Tibial nerve (tissue), 4 donors: ENCODE measurements at places on chromosomes 16 and 17.

- H3K36me3 ChIP-seq = no peaks in the 10 kb centered on the region
- no peaks in the 10 kb centered on the region for H3K27me3 ChIP-seq
- no peak overlapping the region for H3K4me3 ChIP-seq
- DNase-seq = no peak
- no peak overlapping the region for H3K27ac ChIP-seq
Observed at GRCh38 chr16:48373258-48374029, 11.8 kb downstream of the SIAH1 start.

DNA sequence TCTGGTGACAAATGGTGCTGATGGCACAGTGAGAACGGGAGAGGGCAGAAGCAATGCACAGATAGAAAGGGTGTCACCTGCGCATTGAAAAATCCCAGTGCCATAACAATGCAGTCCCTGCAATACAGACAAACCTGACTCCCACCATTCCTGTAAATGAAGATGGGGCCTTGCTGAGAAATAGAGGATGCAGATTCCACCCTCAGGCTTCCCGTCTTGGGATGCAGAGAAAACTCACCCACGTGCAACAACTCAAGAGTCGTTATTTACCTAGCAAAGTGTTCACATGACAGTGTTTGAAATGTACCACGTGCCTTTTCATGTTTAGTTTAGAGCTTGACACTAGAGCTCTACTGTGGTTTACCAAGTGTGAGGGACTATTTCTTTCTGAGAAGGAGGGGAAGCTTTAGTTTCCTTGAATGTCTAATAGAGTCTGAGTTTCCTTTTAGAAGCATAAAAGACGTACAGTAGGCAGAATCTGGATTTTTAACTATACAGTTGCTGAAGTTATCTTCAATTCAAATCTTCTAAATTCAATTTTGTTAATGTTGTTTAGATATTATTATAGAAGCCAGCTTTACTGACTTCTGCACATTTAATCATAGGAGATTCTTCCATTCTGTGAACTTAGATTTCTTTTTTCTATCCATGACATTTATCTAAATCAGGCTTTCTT is 35.6 kb downstream of the WWOX start:
- no peak overlapping the region for H3K4me3 ChIP-seq
- no peak overlapping the region for H3K27ac ChIP-seq
- no peaks in the 10 kb centered on the region for H3K4me1 ChIP-seq
- DNase-seq = no peak
- no peaks in the 10 kb centered on the region for H3K36me3 ChIP-seq

- H3K4me3 ChIP-seq = no peak overlapping the region
- no peaks in the 10 kb centered on the region for H3K36me3 ChIP-seq
- no peak overlapping the region for H3K27ac ChIP-seq
- no peaks in the 10 kb centered on the region for H3K4me1 ChIP-seq
- DNase-seq = no peak
Observed at GRCh38 chr16:46743232-46743719, 4.9 kb downstream of the MYLK3 start.

DNA sequence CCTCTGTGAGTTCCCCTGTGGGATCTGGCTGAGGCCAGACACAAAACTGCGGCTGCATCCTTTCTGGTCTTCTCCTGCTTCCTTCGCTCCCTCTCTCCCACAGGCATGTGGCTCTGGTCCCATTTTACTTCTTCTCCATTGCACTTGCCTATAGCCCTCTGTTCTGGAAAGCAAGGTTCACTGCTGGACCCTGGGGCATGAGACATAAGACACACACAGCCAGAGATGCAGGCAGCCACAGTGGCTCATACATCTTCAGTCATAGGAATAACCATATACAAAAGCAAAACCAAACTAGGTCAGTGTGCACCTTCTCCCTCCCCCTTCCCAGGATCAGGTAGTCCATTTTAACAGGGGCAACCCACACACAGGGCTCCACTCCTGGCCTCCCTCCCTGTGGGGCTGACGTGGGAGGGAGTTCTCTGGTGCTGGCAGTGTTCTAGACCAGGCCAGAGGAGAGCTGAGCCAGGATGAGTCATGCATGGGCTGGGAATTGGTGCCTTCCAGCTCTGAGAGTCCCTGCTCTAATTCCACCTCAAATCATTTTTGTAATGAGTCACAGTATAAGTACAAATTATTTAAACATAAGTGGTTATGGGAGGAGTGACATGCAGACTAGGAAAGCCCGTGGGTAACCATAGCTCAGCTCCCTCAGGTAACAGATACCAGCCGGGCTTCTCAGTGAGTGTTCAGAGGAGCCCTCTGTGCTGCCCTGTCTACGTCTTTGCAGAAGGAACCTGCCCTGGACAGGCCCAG is 58.0 kb downstream of the ASIC2 start:
- no peaks in the 10 kb centered on the region for H3K36me3 ChIP-seq
- DNase-seq = peak; percentile 15
- no peaks in the 10 kb centered on the region for H3K27me3 ChIP-seq
- H3K27ac ChIP-seq = no peak overlapping the region
- no peak overlapping the region for H3K4me3 ChIP-seq

DNA sequence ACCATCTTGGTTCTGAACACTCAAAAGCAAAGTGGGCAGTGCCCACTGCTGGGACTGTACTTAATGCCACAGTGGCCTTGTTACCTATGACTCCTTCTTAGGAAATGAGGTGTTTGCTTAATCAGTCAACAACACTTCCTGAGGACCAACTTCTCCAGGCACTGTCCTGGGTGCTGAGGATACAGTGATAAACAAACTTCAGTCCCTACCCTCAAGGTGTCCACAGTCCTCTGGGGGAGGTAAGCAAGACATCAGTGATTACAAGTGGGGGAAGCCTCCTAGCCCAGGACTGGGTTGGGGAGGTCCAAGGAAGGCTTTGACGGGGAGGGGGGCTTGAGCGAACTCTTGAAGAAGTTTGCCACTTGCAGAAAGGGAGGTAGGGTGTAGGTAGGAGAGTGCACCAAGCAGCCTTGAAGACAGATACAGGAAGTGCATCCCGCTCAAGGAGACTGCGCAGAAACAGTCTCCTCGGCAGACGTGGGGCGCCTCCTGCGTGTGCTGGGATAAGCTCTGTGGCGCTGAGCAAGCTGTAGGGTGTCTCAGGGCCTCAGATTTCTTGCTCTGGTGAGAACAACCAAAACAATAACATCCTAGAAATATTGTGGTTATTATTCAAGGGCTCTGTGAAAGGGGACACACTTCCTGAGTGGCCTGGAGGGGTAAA is 2.6 kb upstream of the ABCC3 start:
- DNase-seq = no peak
- H3K27me3 ChIP-seq = peaks cover 88% of the 10 kb centered on the region
- H3K4me1 ChIP-seq = peaks cover 10% of the 10 kb centered on the region
- H3K27ac ChIP-seq = no peak overlapping the region

- no peak overlapping the region for H3K27ac ChIP-seq
- H3K4me1 ChIP-seq = no peaks in the 10 kb centered on the region
- H3K27me3 ChIP-seq = no peaks in the 10 kb centered on the region
- no peak for DNase-seq
Observed at GRCh38 chr17:33854596-33854995, 400.5 kb upstream of the CCL2 start.

- H3K36me3 ChIP-seq = no peaks in the 10 kb centered on the region
- H3K4me1 ChIP-seq = peaks cover 3% of the 10 kb centered on the region
- H3K27ac ChIP-seq = no peak overlapping the region
- no peaks in the 10 kb centered on the region for H3K27me3 ChIP-seq
Observed at GRCh38 chr16:68776821-68777485, 39.9 kb downstream of the CDH1 start.

DNA sequence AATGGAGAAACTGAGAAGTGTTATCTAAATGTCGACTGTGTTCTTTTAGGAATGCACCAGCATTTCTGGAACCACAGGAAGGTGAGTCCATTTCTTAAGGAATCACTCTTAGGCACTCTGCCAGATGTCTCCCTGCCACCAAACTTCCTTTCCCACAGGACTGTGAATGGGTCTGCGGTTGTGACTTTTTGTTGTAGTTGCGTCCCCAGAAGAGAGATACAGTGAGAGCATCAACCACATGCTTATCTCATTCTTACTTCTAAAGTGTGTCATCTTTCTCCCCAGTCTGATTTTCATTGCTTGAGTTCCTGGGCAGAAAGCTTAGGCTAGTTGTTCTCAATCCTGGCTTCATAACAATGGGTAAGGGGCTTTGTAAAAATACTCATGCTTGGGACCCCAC is 13.4 kb downstream of the ITPRIPL2 start:
- no peaks in the 10 kb centered on the region for H3K4me1 ChIP-seq
- H3K36me3 ChIP-seq = no peaks in the 10 kb centered on the region
- no peak for DNase-seq
- no peak overlapping the region for H3K27ac ChIP-seq
- no peak overlapping the region for H3K4me3 ChIP-seq

DNA sequence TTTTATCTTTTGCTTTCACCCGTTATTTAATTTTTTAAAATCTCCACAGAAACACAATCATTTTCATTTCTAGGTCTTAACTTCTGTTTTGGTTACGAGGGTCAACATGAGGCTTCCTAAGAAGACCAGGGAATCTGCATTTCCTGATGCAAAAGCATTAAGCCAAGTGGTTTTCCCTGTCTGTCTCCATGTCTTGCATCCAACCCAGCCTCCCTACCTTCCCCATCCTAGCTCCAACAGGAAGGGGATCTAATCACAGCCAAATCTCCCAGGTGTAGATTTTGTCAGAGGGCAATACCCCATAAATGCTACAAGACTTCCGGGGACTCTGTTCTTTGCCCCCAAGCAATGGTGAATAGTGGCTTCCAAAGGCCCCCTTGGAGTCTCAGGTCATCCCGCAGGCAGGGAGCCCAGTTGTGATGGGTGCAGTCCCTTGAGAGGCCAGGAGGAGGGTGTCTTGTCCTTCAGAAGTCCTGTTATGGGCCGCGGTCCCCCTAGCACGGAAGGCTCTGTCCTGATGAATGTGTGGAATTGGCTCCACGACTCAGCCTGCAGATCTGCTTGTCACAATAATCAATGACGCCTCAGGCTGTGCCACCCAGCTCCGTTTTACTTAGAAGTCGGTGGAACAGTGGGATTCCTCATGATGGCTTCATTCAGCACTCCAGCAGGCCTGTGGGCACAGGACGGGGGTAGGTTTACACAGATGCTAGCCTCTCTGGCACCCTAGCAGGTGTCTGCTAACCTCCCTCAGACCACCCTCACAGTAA is 141.1 kb downstream of the RGS9 start:
- H3K4me1 ChIP-seq = peaks cover 9% of the 10 kb centered on the region
- no peaks in the 10 kb centered on the region for H3K27me3 ChIP-seq

GRCh38 chr16:88068476-88069396 is 117.5 kb downstream of the BANP start:
- DNase-seq = no peak
- H3K36me3 ChIP-seq = peaks cover 14% of the 10 kb centered on the region
- H3K27ac ChIP-seq = no peak overlapping the region
- no peaks in the 10 kb centered on the region for H3K27me3 ChIP-seq
- no peaks in the 10 kb centered on the region for H3K4me1 ChIP-seq
